ENCODE measurements at places on chromosomes 4 and X.

GRCh38 chrX:121307449-121307848 lies 260.0 kb downstream of the GLUD2 start:
- DNase-seq: no peak

- DNase-seq: no peak
Measured at GRCh38 chrX:97756879-97757278, 873.2 kb downstream of the RPA4 start.

DNA sequence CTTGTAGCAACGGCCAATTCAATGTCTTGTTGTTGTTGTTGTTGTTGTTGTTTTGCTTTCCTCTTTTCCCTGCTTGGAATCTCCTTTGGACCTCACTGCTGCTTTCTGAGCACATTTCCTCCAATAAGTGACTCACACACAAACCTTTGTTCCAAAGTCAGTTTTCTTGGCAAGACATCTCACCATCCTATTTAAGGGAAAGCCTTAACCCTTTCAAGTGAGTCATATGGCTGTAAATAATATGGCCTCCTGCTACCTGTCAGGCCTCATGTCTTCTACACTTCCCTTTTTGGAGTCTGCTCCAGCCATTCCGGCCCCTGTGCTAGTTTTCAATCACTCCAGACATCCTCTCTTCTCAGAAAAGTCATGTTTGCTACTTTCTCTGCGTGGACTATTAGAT lies 79.5 kb upstream of the MAGEB10 start:
- DNase-seq: no peak

GRCh38 chrX:132292793-132293192 lies 73.5 kb upstream of the RAP2C start:
- peak; percentile 58 for DNase-seq

DNA sequence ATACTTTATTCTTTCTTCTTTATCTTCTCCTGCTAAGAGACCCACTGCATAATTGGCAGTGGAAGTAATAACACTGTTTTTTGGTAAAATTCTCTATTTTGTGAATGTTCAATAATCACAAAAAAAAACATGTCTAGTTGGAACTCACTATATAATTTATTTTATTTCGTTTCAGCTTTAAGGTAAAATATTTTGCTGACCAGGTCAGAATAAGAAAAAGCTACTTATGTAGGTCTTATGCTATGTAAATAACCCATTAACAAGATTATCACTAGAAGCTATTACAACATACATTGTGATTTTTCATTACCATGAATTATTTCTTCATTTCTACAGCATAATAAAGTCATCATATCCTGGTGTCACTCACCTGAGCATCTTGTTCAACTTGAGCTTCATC lies 19.3 kb downstream of the ANXA5 start:
- no peak for DNase-seq

Data from endodermal cell (in vitro differentiated cells).